Activated CD4-positive, alpha-beta T cell treated with anti-CD3 and anti-CD28 coated beads, Interleukin-2, amount 50 U/mL, for 1 hour (primary cell): ENCODE measurements at places on chromosomes 12 and 14.
A peak's percentile ranks its signal among the peaks of the same experiment; 100 is the strongest.

GRCh38 chr12:62919838-62920237 lies 15.1 kb downstream of the PPM1H start:
- DNase-seq = no peak

DNA sequence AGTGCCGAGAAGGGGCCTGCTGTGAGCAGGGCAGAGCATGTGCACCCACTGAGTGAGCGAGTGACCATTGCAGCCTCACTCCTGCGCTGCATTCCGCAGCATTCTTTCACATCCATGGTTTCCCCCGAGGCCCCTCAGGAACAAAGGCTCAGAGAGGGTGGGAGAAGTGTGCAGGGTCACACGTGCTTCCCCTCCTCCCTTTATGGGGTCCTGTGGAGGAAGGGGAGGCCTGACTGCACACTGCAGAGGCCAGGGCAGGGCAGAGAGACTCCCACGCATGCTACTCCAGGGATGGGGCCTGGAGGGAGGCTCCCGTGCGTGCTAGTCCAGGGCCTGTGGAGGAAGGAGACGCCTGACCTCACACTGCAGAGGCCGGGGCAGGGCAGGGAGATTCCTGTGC lies 63.2 kb downstream of the DIO3 start:
- no peak for DNase-seq

DNA sequence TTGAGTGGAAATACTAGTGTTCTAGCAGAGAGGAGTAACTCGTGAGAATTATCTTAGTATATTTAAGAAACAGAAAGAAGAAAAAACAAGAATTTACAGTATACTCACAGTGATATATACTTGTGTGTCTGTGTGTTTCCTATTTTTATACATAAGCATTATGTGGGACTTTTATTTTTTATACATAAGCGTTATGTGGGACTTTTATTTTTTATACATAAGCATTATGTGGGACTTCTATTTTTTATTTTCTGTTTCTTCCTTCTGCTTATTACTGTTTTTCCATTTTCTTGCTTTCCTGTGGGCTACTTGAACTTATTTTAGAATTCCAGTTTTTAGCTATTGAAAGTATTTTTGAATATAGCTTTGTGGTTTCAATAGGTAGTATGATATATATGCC lies 6.9 kb upstream of the ZNF140 start:
- DNase-seq = no peak

DNA sequence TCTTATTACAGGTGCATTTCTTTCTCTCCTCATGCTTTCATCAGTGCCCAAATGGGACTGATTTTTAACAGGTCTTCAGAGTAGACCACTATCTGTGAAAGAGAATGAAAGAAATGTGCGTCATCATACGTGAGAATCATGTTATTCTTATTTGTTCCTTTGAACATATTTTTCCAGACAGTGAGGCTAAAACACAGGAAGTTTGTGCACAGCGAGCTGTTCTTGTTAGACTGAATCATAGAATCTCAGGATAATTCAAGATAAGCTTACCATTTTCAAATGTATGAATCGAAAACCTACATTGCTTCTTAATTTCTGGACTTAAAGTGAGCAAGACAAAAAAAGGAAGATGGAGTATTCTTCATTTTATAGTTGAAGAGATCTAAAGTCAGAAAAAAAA lies 383.1 kb downstream of the EGLN3 start:
- no peak for DNase-seq

DNA sequence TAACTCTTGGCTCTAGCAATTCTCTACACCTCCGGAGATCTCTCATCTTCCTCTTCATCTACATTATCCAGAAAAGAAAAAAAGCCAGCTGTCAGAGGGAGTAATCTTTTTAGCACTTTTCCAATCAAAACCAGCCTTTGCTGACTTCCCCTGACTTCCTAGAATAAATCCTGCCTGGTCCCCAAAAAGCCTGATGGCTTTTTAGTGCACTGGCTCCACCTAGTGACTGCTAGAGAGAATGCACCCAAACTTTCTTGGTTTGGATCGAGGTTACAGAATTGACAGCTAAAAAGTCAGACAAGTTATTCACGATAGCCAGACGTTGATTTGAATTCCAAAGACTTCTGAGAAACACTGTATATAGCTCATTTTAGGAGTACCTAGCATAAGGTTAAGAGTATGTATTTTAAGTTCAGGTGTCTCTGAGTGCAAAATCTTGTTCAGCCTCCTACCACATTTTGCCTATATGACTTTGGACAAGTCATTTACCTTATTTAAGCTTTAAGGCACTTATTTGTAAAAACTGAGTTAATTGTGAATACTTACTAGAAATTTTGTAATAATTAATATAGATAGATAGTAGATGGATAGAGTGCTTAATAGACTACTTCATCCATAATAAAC lies 185.7 kb upstream of the GRIN2B start:
- DNase-seq = peak; percentile 19

GRCh38 chr14:35158951-35159653 lies 36.8 kb downstream of the PRORP start:
- DNase-seq = no peak

DNA sequence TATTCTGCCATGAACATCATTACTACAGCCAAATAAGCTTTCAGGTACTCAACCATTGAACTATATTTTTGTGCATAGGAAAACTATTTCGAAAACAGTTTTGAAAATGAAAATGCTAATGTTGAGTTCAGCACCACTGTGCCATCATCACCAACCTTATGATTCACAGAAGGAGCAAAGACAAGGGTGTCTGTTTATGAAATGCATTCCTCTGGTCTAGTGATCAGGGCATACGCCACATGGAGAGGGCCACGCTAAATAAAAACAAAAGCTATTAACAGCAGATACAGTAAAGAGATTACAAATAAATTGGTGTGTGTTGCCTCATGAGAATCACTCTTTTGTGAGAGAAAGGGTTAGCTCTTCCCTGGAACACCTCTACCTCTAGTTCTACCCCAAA lies 43.2 kb upstream of the BMAL2 start:
- no peak for DNase-seq

DNA sequence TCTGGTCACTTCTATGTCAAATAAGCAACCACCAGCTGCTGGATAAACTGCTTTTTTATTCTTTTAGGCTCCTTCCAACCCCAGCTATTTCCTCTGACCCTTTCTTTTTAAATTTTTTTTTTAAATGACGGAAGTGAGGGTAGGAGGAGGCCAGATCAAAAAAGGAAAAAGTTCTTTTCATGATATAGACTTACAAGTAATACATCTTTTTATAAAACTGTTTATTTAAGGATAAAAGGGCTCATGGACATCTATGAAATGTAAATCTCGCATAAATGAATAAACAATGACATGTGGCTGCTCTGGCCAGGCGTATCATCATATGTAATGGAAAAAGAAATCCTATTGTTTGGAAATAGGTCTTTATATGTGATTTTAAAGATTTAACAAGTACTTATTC lies 169.0 kb upstream of the ATP2B1 start:
- no peak for DNase-seq
